Right ventricle myocardium superior (tissue), 1 donor: ENCODE measurements at places on chromosomes 3 and 15. TPM values are rescaled to one million over a fixed set of nuclear protein-coding genes. Genes with fewer than 3 reads are reported as not detected.

The ZDHHC23 gene
- total RNA-seq, result 3.0 TPM

The GRM7 gene
- not detected for total RNA-seq

GRCh38 chr3:38586546-38587520 is 62.7 kb downstream of the SCN5A start:
- no peak for DNase-seq

The SLC51B gene
- not detected for total RNA-seq

- no peak for DNase-seq
Measured at GRCh38 chr3:38018296-38019266, 10.9 kb downstream of the PLCD1 start.
